Stimulated activated CD4-positive, alpha-beta T cell treated with anti-CD3 and anti-CD28 coated beads, Interleukin-4, amount 100 ng/mL, for 1 hour (primary cell): ENCODE measurements at places on chromosomes 6 and 20.
A peak's percentile ranks its signal among the peaks of the same experiment; 100 is the strongest.

- DNase-seq, result no peak
These were observed 96.4 kb upstream of the MRPS10 start for GRCh38 chr6:42313941-42314570.

- no peak for DNase-seq
These were observed 63.1 kb downstream of the TTI1 start for GRCh38 chr20:37969949-37970855.

GRCh38 chr20:18403269-18403668 lies 63.6 kb downstream of the DZANK1 start:
- DNase-seq, result no peak

GRCh38 chr20:33065785-33066184 lies 12.1 kb downstream of the BPIFB3 start:
- no peak for DNase-seq

DNA sequence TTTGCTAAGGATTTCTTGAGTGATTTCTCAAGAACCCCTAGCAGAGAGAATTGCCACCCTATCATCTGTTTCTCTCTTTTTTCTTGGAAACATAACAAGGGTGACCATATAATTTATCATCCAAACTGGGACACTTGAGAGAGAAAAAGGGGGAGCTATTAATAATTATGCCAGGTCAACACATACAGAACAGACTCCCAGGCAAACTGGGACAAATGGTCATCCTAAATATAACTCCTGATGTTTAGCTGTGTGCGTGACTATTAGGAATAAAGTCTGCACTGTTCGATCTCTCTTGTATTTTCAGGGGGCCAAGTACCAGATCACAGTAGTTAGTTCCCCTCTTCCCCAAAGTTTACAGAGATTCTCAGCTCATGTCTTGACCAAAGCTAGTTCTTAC lies 11.7 kb upstream of the HS3ST5 start:
- no peak for DNase-seq

DNA sequence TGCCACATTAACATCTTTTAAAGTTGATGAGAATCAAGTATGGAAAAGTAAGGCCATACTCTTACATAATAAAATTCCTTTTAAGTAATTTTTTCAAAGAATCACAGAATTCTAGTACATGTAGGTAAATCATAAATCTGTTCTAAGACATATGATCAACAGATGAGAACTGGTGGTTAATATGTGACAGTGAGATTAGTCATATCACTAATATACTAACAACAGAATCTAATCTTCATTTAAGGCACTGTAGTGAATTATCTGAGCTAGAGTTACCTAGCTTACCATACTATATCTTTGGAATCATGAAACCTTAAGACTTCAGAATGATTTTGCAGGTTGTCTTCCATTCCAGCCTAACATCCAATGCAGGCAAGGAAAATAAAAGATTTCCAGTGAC lies 11.6 kb downstream of the PLN start:
- DNase-seq, result no peak

GRCh38 chr20:36885356-36885755 lies 9.4 kb downstream of the TLDC2 start:
- no peak for DNase-seq

- DNase-seq, result peak; percentile 78
These were observed 2.0 kb downstream of the MYB start for GRCh38 chr6:135183002-135183531.

GRCh38 chr6:143733510-143733909 lies 55.7 kb downstream of the PHACTR2 start:
- DNase-seq, result no peak

- DNase-seq, result no peak
These were observed 36.0 kb upstream of the MPC1 start for GRCh38 chr6:166418691-166419143.

DNA sequence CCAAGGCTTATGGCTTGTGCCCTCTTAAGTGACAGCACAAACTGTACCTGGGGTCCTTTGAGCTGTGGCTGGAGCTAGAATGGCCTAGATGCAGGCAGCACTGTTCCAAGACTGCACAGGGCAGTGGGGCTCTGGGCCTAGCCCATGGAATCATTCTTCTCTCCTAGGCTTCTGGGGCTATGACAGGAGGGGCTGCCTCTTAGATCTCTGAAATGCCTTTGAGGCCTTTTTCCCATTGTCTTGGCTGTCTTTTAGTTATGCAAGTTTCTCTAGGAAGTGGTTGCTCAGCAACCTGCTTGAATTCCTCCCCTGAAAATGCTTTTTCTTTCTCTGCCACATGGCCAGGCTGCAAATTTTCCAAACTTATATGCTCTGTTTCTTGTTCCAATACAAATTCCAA lies 183.4 kb downstream of the WDR27 start:
- no peak for DNase-seq

- no peak for DNase-seq
These were observed 95.9 kb downstream of the GMDS start for GRCh38 chr6:2149361-2150006.

- no peak for DNase-seq
These were observed 2.5 kb downstream of the CCDC167 start for GRCh38 chr6:37496951-37497885.

DNA sequence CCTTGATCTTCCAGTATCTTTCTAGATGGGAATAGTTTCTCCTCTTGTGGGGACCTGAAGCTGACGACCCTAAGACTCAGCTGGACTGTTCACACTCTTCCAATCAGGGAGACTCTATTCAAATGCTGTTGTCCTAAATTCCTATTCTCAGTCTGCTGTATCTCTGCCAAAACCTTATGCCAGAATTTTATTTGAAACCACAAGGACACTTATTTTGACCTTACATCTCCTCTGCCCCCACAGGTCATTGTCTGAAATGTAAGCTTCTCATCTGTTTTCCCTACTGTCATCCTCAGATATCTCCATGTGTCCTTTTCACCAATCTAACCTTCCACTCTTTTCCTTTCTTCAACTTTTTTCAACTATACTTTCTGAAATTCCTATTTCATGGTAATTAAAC lies 289.5 kb upstream of the SGK1 start:
- DNase-seq, result no peak

GRCh38 chr6:148760568-148761526 lies 14.0 kb downstream of the UST start:
- DNase-seq, result peak; percentile 36

DNA sequence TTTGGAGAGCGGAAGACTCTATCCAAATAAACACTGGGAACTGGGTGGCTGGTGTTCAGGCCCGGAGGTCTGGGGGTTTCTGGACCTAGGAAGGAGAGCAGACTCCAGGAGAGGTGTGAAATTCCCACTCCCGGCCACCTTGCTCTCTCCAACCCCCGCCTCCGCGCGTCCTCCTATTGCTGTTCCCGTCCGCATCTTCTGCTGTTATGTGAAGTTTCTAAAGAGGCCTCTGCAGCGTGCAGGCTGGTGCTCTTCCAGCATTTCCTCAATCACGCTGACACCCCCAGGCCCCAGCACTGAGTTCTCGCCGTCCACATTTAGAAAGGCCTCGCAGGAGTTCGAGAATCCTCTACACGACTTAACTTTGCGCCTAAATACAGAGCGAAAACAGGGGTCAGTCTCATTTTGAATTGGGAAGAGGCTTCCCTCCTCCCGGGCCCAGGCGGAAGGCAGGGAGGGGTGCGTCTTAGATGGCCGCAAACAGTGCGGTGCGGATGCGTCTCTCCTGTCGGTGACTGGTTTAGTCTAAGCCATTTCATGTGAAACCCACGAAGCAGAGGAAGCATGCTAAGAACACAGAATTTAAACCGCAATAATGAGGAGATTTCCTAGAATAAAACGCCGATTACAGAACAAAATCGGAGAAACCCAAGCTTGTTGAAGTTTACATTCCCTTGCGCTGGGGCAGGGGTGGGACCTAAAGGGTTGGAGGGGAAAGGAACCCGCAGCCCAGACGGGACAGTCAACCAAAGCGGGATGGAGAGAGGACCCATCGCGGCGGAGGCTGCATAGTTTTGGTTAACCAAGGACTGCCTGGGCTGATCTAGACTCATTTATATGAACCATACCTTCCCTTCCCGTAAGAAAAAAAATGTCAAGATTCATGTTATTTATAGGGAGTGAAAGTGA lies 4.0 kb upstream of the FOXF2 start:
- DNase-seq, result no peak

DNA sequence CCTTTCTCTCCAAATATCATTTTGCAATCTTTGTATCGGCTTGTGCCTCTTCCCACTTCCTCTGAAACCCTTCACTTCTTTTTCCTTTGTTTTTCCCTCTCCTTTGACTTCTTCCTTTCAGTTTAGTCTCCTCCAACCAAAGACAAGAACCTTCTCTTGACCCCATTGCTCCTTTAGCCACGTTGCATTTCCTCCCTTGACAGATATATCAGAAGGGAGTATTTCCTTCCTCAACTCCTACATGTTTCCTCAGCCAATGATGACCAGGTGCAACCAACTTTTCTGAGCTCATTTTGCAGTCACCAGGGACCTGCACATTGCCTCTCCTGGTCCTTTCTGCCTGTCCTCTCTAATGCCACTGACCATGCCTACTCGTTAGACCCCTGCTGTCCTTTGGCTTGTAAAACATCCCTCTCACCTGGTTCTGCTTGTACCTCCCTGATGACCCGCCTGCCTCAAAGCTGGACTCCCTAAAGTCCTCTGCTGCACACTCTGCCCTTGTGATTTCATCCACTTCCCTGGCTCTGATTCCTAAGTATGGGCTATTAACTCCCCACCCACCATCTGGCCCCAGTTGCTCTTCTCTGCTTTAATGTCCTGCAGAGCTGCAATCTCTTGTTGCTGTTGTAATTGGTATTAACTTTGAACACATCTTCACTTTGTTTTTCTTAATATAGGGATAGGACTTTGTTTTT lies 27.4 kb downstream of the SLC22A16 start:
- no peak for DNase-seq

DNA sequence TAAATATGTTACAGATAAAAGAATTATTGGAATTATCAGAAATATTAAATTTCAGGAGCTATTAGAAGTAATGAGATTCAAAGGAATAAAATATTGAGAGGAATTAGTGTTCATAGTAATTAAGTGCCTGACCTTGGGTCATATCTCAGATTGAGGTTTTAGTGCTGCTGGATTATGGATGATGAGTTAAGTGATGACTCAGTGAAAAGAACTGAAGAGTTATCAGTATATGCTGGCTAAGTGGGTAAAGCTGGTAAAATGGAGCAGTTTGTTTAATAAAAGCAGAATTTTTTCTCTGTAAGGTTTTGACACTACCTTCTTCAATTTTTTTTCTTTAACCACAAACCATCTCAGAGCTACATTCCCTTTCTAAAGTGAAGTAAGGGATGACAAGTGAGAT lies 206.7 kb downstream of the MANEA start:
- DNase-seq, result no peak

GRCh38 chr6:152720974-152721373 lies 23.3 kb downstream of the MYCT1 start:
- no peak for DNase-seq

- no peak for DNase-seq
These were observed 71.2 kb upstream of the NAA20 start for GRCh38 chr20:19945732-19946670.

DNA sequence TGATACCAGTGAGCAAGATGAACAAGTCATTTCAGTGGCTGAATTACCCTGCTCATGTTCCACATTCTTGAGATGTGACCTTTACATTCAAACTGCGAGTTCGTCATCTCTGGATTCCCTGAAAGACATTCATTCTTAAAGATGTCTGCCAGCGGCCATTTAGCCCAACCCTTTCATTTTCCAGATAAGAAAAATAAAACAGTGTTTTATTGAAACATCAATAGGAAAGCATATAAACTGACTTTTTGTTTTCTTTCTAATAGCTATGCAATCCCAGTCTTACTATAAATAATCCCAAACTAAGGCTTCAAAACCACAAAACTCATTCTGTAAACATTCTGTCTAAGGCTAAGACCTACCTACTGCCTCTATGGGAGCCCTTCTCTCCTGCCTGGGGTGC lies 134.0 kb downstream of the SAMD5 start:
- no peak for DNase-seq

DNA sequence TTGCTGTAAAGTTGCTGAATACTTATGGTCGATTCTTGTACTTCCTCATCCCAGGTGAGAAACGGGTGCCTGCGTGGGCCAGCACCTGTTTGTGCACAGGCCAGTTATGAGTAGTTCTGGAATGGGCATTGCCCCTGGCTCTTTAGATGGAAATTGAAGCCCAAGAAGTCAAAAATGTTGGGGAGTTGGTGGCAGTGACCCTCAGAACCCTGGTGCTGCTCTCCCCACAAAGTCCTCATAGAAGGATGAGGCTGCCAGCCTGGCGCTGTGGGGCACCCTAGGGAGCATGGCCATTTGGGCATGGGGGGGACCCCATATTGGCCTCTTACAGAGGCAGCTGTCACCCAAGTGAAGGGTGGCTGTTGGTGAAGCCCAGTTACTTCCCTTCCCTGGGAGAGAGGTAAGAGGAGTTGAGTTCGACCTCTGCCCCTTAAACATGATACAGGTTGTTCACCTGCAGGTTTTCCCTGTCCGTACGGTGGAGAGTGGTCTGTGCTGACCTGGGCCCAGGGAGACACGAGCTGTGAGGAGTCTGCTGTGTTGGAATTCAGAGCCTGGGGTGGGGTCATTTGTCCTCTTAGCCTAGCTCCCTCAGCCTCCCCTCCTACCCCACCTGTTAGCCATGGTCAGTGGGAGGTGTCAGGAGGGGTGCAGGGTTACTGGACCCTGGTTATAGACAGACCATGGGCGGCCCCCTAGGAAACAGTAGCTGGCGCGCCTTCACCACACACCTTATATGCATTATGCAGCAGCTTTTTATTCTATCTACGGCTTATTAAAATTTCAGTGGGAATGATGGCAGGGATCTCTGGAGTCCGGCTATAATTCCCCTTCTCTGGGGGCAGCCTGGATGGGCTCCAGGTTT lies 4.9 kb downstream of the HMGA1 start:
- DNase-seq, result no peak

DNA sequence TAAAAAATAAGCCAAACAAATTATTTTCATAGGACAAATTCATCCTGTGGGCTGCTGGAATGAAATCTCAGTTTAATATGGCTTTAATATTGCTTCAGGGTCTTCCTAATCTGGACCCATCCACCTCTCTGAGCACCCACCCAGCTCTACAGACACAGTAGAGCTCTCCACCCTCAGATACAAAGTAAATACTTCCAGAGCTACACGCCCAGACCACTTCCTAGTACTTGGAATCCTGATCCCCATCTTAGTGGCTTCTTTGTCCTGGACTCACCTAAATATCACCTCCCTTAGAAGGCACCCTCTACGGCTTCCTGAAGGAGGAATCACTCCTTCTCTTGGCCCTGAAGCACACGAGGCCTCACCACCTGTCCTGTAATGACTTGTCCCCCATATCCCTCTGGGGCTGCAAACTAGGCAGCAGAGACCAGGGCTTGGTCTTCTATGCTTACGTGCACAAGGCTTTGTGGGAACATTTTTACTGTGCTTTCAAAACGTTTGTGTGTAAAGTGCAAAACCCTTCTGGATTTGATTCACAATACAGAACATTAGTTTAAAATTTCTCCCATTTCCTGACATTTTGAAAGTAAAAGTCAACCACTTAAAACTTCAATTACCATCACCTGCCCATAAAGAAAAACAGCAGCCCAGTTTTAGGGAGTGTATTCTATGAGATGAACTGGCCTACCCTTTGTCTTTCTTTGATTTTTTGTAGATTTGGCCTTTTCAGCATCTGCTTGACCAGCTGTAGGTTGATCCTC lies 2.4 kb downstream of the CTCFL start:
- no peak for DNase-seq
